ENCODE measurements at places on chromosomes 16 and 17.

- DNase-seq = no peak
Measured at GRCh38 chr17:14539801-14540200, 238.9 kb downstream of the HS3ST3B1 start.

- no peak for DNase-seq
Measured at GRCh38 chr17:36665417-36665816, 64.0 kb downstream of the MRM1 start.

DNA sequence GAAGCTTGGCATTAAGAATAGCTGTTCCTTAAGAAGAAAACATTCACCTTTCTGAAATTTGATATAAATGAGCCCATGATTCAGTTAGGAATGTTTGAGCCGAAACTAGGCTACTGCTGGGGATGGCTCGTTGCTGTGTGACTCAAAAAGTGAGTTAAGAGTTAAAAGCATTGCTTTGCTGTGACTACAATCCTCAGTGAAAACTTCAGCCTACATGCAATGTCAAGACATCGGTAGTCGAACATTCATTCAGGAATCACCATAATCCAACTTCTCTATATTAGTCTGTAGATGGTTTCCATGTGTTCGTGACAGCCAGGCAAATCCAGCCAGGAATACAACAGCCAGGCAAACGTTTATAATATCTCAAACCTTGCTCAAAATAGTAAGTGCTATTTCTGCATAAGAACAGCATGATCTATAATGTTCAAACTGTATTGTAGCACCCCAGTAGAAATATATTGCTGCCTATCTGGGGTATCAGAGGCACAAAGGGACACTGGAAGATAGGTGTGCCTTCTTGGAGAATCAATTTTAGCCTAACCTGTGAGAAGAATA, 1225.1 kb downstream of the CDH8 start:
- DNase-seq = no peak

- no peak for DNase-seq
Measured at GRCh38 chr17:72562615-72563188, 441.9 kb downstream of the SOX9 start.

GRCh38 chr16:28062261-28062846, 1.2 kb downstream of the GSG1L start:
- no peak for DNase-seq

GRCh38 chr16:6362321-6362720, 970.3 kb upstream of the RBFOX1 start:
- no peak for DNase-seq

GRCh38 chr16:86960266-86960665, 356.9 kb downstream of the C16orf95 start:
- no peak for DNase-seq

- no peak for DNase-seq
Measured at GRCh38 chr17:1124896-1125787, 54.6 kb downstream of the ABR start.

DNA sequence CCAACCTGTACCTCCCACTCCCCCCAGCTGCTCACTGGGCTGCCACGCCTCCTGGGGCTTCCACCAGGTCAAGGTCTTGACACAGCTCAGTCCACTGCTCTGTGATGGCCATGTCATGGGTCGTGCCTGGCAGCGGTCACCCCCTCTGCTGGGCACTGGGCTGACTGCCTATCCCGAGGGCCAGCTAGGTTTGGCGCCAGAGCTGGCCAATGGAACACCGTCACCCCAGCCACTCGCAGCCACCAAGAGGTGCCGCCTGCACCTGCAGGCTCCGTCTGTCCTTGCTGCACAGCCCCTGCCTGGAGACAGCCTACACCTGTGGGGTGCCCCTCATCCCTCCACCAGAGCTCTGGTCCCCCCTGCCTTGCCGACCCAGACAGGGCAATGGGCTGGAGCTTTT, 4.5 kb upstream of the RAB40C start:
- DNase-seq = no peak

DNA sequence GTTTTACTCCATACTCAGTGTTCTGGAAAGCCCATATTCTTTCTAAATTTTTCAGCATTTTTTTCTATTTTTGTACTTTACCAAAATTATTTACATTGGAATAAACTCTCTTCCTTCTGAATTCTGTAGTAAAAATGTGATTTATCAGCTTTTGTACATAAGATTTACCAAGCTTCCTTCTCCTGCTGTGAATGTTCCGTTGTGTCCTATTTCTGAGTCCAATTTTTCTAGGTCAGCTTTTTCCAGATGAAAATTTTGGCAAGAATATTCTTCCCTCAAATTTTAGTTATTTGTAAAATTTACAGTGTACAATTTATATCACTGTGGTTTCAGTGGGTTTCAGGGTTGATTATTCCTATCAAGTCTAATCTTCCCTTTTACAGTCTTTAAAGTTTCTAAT, 27.5 kb downstream of the ASPA start:
- no peak for DNase-seq

GRCh38 chr16:1216296-1216619, 8.8 kb downstream of the TPSG1 start:
- DNase-seq = no peak

GRCh38 chr16:716200-716568, 1.3 kb downstream of the METRN start:
- DNase-seq = no peak

- no peak for DNase-seq
Measured at GRCh38 chr16:79651363-79651762, 50.8 kb upstream of the MAF start.

DNA sequence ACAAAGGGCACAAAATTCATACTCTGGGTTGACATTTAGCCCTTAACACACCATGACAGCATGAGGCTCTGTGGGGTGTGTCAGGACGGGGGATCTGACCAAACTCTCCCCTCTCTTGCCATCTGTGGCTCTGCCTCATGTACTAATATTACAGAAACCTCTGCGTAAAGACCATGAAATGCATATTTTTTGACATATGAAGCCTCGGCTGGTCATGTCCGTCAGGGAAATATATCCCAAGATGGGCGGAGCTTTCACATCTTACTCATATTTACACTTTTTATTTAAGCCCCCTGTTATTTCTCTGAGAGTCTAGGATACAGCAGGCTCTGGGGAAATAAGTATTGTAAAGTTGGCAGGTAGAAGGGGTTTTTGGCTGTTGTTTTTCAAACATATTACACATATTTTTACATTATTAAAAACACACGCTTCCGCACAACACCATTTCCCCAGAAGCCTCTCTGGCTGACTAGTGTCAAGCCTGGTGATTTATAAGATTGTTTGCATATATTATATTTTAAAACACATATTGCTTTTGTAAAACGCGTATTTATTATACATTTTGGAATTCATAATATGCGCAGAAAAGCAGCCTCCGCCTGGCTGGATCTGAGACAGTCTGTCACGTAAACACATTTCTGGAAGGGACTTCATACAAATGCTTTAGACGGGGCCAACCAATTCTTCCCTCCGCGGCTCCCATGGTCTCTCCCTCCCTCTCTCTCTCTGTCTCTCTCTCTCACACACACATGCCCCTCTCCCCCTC, 237.7 kb upstream of the ZFHX3 start:
- no peak for DNase-seq

- no peak for DNase-seq
Measured at GRCh38 chr17:12429116-12429515, 236.6 kb upstream of the MYOCD start.

DNA sequence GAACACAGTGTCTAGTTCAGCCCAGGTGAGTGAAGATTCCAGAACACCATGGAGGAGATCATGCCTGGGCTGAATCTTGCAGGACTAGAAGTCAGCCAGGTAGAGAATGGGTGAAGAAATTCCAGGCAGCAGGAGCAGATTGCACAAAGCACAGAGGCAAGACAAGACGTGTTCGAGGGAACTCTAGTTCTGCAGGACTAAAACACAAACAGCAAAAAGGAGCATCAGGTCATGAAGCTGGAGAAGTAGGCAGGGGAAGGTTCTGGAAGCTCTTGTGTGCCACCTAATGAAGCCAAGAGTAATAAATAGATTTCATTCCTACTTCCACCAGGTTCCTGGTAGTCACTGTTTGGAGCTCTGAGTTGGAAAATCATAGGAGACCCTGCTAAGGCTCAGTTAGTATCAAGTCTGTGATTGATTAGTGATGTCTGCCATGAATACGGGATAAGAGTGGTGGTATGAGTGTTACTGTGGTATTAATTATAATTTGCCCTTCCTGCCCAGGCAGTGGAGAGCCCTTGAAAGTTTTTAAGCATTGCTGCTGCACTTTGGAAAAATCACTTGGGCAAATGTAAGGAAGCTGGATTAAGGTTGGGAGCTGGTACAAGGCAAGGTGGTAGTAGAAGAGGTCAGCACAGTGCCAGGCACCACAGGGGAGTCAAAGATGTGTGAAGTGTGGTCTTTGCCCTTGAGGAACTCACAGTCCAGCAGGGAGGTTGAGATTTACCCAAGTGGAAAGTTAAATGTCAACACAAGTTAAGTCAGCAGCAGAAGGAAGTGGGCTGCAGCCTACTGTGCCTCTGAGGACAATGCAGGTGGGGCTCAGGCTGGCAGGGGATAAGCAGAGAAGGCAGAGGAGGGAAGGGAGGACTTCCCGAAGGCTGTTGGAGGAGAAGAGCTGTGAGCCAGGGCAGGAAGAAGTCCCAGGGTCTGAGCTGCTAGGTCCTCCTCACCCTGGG, 13.5 kb upstream of the FOXN1 start:
- DNase-seq = no peak

GRCh38 chr16:19559242-19559910, 3.9 kb downstream of the VPS35L start:
- no peak for DNase-seq

DNA sequence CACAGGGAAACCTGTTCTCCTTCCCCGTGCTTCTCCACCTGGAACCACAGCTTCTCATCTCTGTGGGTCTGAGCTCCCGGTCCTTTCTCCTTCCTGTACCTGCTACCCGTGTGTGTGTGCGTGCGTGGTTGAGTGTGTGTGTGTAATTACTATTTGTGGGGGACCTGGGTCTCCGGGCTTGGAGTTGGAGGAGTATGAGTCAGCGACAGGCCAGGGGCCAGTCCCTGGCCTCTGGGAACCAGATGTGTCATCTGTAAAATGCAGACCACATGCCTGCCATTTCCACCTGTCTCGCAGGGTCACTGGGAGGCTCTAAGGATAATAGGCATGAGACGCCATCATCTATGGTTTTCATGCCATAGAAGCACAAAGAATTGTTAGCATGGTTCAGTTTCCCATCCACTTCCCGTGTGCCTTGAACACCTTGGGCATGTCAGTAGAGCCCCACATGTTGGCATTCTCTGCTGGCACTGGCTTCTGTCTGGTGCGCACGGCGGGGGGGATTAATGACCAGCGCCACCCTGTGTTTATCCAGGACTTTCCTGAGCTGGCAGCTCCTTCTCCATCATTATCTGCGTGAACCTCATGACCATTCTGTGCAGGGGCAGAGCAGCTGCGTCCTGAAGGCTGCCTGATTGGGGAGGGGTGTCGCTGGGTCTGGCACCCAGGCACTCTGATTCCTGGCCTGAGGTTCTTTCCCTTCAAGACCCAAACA, 1.5 kb downstream of the ZNF205 start:
- no peak for DNase-seq

- no peak for DNase-seq
Measured at GRCh38 chr16:76946879-76947278, 244.1 kb upstream of the MON1B start.

GRCh38 chr16:60419859-60420258, 1616.4 kb downstream of the CDH8 start:
- no peak for DNase-seq

- no peak for DNase-seq
Measured at GRCh38 chr17:57090560-57091185, 5.6 kb downstream of the AKAP1 start.

DNA sequence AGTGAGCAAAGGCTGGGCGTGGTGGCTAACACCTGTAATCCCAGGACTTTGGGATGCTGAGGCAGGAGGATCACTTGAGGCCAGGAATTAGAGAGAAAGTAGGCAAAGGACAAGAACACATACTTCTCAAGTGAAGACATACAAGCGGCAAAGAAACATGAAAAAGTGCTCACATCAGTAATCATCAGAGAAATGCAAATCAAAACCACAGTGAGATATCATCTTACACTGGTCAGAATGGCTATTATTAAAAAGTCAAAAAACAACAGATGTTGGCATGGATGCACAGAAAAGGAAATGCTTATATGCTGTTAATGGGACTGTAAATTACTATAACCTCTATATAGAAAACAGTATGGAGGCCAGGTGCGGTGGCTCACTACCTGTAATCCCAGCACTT, 12.2 kb upstream of the SLX4 start:
- DNase-seq = no peak

DNA sequence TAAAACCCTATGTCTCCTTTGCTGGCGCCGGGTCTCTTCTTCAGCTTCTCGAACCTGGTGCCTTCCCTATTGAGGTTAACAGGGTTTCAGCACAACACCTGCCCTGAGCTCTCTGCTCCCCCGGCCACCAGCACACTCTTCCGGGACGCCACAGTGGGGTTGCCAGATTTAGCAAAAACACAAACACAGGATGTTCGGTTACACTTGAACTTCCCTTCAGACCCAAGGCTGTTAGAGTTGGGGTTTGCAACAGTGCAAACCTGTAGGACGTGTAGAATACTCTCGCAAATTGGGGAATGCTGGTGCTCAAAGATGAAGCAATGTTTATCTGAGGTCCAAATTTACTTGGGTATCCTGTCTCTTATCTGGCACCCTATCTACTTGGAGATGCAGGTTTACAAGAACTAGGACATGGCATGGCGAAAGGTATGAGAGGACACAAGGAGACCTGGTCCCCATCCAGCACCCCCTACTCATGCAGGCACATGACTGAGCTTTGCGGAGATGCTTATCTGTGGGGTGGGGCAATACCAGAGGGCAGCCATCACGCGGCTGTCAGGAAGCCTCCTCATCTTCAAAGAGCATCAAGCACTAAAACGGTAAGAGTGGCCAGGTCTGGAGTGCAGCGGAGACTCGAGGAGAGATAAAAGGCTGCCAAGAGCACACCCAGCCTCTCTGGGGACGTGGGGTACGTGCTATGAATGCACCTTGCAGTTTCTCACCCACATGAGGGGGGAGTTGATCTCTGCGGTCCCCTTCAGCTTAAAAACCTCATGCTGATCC, 52.8 kb downstream of the SDK2 start:
- DNase-seq = no peak

- DNase-seq = no peak
Measured at GRCh38 chr16:19406891-19407491, 10.7 kb upstream of the TMC5 start.

DNA sequence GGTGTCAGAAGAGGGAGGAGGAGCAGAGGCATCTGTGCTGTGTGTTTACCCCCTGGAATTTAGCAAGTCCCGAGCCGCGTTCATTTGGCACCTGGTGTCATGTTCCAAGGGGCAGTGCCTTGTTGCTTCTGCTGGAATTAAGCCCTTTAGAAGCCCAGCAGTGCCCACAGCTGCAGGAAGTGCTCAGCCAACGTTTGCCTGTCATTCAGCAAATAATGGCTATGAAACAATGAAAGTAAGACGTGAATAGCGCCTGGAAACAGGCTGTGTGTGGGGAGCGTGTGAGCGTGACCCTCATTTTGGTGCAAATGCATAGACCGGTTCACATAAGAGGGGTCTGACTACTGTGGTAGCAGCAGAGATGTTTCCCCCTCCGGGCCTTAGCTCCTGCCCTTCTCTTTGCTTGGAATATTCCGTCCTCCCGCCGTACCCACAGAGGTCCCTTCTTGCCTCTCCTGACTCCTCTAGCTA, 5.8 kb upstream of the ATP2C2 start:
- DNase-seq = no peak

- no peak for DNase-seq
Measured at GRCh38 chr17:28567604-28568003, 3.7 kb downstream of the PIGS start.
